ENCODE measurements at places on chromosomes 1 and 21.

- peak; percentile 75 for DNase-seq
These were observed 4.0 kb downstream of the KRTAP10-12 start for GRCh38 chr21:44701023-44701400.

- DNase-seq = no peak
These were observed 28.9 kb downstream of the PLPPR5 start for GRCh38 chr1:98975810-98976209.

DNA sequence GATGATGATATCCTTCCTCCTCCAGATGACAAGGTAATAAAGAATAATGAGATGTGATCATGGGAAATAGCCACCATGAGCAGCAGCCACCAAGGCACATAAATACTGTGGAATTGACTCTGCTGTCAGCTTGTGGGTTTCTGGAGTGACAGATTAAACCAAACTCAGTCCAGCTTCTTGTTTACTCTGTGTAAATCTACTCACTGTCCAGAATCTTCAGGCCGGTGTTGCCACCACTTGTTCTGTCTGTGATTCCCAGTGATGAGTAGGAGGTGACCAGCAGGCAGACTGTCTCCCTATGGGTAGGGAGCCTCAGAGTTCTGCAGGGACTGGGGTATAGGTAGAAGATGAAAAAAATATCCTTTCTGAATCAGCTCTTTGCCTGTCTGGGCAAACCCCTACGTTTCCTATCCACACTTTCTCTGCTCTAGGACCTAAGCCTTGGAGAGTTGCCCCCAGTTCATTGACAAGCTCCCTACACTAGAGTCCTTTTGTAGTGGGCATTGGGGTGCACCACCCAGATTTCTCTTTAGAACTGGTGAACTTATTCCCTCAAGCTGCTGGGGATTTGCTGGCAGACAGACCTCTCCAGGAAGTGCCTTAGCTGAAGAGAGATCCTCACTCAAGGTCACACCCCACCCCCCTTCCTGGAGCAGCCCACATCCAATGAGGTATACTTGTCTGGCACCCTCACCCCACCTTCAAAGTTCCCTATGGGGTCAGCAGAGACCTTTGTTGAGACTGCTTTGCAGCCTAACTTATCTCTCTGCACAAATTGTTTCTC lies 47.6 kb downstream of the ATP1A1 start:
- DNase-seq = no peak

DNA sequence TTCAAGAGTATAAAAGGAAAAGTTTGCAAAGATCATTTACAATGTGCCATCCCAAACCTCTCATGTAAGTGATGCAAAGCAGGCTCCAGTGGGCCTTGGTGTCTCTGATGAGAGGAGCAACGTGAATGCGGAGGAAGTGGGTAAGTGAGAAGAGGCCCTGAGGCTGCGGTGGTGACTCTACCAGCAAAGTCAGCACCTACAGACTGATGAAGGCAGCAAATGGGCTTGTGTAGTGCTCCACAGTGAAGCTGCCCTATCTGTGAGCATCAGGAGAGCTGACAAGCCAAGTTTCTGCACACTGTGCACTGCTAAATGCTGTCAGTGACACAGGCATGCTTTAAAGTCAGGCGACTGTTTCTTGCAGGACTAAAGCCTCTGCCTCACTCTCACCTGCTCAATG lies 15.6 kb upstream of the RAP1A start:
- no peak for DNase-seq

- DNase-seq = no peak
These were observed at the start of gene RUNX1 for GRCh38 chr21:35048706-35049617. Gene RUNX1 (minus strand): TSS chr21:35049302.

DNA sequence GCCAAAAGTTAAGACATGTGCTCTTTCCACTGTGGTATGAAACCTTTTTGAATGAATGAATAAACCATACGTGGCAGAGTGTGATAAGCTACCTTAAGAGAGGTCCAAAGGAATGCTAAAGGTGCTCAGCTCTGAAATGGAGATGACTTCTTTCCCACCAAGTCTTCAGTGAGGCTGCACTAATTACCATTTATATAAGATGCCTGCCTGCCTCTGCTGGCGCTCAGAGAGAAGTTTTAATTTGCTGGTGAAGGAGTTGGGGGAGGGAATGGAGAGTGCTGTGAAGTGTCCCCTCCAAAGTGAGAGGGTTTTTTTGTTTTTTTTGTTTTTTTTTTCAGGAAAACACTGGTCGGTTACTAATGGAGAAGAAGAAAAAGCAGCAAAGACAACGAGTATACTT lies 559.0 kb downstream of the OMA1 start:
- no peak for DNase-seq

- no peak for DNase-seq
These were observed 60.7 kb downstream of the H3-3A start for GRCh38 chr1:226123212-226123560.

- no peak for DNase-seq
These were observed 37.5 kb downstream of the SPTA1 start for GRCh38 chr1:158649052-158649451.

DNA sequence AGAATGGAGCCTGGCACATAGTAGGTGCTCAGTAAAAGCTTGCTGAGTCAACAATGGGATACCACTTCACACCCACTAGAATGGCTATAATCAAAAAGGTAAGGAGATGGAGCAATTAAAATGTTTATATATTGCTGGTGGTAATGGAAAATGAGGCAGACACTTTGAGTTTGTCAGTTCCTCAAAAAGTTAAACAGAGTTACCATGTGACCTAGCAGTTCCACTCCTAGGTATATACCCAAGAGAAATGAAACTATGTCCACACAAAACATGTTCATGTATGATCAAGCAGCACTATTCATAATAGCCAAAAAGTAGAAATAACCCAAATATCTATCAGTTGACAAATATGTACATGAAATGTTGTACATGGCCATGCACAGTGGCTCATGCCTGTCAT lies 74.8 kb upstream of the ECE1 start:
- no peak for DNase-seq

DNA sequence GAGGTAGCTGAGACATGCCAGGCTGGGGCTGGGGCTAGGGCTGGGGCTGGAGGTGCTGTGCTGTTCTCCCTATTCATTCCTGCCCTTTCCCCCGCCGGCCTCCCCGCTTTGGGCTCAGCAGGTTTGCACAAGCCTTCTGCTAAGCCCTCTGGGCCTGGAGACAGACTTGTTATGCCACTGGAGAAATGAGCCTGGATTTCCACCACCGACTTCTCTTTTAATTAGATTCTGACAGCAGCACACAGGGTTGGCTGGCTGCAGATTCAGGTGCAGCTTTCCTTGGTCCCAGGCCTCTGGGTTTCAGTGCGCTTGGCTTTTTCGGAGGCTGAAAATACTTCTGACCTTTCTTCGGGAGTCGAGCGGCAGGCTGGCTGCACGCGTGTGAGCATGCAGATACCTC lies 71.5 kb upstream of the ACTL8 start:
- DNase-seq = no peak

GRCh38 chr1:53547231-53547790 lies 88.1 kb downstream of the DMRTB1 start:
- peak; percentile 85 for DNase-seq

- DNase-seq = no peak
These were observed 86.8 kb downstream of the KCNJ6 start for GRCh38 chr21:37829447-37829846.

GRCh38 chr1:34162852-34163766 lies 1.9 kb downstream of the CSMD2 start:
- DNase-seq = no peak

DNA sequence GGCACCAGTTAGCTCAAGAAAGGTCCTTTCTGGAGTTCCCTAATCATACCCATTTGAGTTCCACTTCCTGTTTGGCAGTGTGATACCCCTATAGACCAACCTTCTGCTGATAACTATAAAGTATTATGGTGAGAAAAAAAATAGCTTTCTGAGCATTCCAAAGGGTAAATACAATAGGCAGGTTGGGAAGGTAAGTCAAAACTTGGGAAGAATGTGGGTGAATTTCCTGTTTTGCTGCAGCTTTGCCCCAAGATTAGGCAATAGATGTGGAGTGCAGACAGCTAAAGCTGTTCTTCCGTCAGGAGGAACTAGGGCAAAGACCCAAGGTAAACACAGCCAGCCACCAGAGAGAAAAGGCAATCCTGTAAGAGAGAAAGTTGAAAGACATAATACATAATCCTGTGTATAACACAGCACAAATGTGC lies 49.9 kb upstream of the GUCA2A start:
- DNase-seq = no peak

- no peak for DNase-seq
These were observed 87.6 kb downstream of the MTR start for GRCh38 chr1:236882678-236883077.

- DNase-seq = no peak
These were observed 167.9 kb upstream of the RUNX1 start for GRCh38 chr21:35216996-35217395.

GRCh38 chr1:226274138-226274537 lies 34.8 kb downstream of the LIN9 start:
- no peak for DNase-seq

GRCh38 chr1:174022976-174023277 lies 770 bp upstream of the RC3H1 start:
- DNase-seq = no peak

DNA sequence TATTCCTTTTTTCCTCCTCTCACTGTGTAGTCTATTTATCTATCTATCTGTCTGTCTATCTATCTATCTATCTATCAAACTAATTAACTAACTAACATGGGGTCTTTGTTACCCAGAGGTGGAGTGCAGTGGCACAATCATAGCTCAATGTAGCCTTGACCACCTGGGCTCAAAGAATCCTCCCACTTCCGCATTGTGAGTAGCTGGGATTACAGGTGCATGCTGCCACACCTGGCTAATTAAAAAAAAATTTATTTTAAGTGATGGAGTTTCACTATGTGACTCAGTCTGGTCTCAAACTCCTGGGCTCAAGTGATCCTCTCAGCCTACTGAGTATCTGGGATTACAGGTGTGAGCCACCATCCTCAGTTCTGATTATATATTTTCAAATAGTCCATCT lies 71.4 kb downstream of the CCDC18 start:
- DNase-seq = no peak

GRCh38 chr1:71930511-71930910 lies 351.8 kb downstream of the NEGR1 start:
- no peak for DNase-seq

DNA sequence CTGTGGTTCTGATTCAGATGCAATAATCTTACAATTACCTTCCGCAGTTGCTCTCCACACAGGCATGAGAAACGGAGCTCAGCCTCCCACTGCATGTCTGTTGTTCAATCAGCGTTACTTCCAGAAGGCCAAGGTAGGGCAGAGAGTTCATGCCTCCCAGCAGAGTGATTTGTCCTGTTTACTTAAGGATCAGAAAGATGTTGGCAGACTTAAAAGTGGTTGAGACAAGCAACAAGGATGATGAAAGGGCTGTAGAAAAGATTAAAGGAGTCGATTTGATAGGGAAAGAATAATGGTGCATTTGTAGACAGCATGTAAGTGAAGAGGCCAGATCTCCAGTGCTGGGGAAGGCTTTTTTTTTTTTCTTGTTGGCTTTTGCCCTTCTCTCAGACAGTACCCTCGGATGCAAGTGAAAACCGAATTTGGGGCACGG lies 26.6 kb downstream of the ARMH1 start:
- no peak for DNase-seq

DNA sequence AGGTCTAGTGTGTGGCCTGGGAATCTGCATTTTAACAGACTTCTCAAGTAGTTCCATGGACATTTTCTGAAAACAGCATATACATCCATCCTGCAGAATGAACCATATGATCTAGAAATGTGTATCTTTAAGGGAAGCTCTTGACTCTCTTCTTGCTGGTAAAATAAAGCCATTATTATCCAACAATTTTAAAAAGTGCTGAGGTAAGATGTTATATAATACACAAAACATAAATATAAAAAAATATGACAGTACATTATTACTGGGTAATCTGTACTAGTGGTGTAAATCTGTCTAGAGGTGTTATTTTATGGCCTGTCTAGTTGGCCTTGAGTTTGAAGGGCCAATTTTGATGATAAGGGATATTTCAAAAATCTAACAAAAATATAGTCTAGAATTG lies 201.2 kb downstream of the HMCN1 start:
- no peak for DNase-seq

DNA sequence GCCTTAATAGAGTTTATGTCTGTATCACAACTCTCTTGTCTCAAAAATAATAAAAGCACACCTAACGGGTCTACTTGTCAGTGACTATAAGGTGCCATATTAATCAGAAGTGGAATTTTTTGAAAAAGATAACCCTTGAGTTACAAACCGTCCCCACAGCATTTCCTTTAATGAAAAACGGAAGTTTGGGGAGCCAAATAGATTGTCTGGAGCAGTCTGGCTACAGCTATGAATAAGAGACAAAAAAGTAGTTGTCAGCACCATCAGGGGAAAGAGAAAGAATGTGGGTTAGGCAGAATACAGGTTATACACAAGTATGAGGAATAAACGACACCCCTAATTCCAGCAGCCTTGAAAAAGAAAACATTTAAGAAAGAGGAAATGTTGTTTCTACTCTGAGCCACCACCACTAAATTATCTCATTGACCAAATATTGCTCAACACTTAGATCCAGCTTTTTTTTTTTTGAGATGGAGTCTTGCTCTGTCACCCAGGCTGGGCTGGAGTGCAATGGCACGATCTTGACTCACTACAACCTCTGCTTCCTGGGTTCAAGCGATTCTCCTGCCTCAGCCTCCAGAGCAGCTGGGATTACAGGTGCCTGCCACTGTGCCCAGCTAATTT lies 29.4 kb upstream of the USP24 start:
- no peak for DNase-seq

DNA sequence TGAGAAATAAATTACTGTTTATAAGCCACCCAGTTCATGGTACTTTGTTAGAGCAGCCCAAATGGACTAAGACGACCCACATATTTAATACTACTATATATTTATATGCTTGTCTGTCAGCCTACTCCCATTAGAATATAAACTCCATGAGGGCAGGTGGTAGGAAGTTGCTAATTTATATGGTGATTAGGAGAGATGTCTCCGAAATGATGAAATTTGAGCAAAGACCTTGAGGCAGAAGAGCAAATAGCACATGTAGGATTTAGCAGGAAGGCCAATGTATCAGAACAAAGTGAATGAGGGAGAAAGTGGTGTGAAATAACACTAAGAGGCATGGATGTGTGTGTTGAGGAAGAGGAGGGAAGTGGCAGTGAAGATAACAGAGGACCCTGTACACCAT lies 10.6 kb upstream of the SLFNL1 start:
- DNase-seq = no peak

Data from mesenteric fat pad (tissue), 1 donor.